ENCODE measurements at places on chromosomes 12 and 14.

DNA sequence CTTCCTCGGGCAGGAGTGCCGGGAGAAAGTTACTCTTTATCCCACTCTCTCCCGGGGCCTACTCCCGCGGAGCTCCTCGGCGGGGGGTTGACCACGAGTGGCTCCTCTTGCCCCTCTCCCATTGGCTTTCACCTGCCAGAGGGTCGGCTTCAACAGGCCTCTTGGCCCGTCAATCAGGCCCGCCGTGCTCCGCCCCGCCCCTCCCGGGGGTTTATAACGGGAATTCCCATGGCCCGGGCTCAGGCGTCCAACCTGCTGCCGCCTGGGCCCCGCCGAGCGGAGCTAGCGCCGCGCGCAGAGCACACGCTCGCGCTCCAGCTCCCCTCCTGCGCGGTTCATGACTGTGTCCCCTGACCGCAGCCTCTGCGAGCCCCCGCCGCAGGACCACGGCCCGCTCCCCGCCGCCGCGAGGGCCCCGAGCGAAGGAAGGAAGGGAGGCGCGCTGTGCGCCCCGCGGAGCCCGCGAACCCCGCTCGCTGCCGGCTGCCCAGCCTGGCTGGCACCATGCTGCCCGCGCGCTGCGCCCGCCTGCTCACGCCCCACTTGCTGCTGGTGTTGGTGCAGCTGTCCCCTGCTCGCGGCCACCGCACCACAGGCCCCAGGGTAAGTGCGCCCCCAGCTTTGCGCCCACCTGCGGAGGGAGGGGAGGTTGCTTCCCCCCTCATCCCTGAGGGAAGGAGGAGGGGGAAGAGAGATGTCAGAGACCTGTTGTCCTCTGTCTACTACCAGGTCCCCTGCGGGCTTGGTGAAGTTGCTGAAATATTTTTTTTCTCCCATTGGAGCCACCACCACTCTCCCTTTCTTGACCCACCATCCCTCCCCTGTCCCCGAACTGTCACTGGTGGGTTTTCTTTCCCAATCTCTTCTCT, at the start of gene SMOC1:
SMOC1 (plus strand) TSS at position 242 of the 869 bp plus-strand sequence; CDS start at position 505, 263 bp downstream.
- no peak for DNase-seq

GRCh38 chr14:99671235-99672224, 12.6 kb upstream of the CYP46A1 start:
- no peak for DNase-seq

GRCh38 chr14:92004062-92004461, 35.8 kb downstream of the TRIP11 start:
- no peak for DNase-seq

GRCh38 chr12:6180268-6181051, 19.7 kb upstream of the CD9 start:
- no peak for DNase-seq

DNA sequence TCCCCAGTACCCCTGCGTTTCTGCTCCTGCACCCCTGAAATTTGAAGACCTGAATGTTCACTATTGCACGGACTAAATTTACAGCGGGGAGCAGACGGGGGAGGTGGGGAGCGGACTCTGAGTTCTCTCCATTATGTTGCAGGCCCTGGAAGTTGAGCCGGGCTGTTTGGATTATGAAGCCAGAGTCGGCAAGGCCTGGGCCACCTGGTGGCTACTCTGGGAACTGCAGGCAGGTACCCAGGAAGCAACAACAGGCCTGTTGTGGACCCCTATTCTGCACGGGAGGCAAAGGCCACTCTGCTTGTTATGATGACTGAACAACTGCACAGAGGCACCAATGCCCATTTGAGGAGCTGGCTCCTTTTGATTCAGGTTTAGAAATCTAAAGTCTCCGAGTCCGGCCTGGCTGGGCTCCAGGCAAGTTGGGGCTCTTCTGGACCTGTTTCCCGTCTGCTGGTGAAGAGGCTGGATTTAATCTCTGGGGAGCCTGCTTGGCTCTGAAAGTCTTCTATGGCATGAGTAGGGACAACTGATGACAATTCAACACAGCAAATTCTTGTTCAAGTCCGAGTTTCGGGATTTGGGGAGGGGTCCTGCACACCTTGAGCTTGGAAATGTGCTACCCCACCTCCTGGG, 34.1 kb upstream of the FAM181A start:
- DNase-seq, result no peak

DNA sequence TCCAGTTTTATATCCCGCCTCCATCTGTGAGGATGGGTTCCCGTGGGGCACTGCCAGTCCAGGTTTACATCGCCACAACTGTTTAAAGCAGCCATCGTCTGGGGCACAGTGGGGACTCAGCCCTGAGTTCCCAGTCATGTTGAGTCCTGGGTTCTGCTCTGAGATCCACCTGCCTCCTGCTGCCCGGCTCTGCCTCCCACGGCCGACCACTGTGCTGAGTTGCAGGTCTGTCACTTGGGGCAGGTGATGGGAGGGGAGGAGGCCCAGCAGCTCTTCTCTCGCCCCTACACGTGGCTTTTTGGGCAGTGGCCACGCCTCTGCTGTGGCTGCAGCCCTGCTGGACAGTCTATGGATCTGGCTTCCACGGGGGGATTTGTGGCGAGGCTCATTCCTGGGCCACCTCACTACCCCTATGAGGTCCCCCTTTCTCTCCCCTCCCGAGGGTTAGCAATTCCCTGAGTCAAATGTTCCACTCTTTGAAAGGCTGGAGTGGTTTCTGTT, 143.0 kb downstream of the ADGRD1 start:
- DNase-seq, result no peak

All from SIG-M5 (cell line).